ENCODE measurements at places on chromosomes 3 and 15.

DNA sequence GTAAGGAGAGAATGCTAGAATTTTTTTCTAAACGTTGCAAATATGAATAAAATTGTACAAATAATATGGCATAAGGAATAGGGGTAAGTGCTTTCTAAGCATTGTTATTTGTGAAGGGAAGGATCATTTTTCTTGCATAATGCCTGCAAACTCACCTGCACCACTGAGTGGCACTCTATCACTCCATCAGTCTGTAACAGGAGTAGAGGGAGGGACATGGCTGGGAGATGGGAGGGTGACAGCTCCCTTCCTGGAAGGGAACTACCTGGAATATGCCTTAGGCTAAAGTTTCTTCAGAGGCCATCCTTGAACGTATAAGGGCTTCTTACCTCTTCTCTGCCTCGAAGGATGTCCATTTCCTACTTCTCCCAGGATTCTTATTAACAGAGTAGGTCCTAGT is 3.0 kb downstream of the NAALADL2 start:
- peak; percentile 76 for DNase-seq

DNA sequence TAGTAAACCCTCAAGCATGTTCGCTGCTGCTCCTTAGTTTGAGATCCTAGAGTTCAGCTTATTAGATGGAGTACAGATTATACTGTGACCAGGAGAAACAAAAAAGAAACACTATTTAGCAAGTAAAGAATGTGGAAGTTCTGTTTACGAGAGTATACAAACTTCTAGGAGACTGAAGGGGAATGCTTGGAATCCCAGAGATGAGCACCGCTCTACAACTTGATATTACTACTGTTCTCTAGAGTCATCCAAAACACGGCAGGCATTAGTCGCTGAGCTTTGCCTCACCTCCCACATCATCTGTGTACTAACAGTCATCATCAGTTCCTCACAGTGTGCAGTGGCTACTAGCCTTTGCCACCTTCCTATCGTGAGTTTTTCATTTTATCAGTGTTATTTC is 121.4 kb upstream of the CHRM5 start:
- DNase-seq: no peak

- DNase-seq: no peak
Observed at GRCh38 chr15:74368121-74368520, 675 bp upstream of the CYP11A1 start.

- no peak for DNase-seq
Observed at GRCh38 chr15:22942877-22943276, 37.3 kb downstream of the CYFIP1 start.

DNA sequence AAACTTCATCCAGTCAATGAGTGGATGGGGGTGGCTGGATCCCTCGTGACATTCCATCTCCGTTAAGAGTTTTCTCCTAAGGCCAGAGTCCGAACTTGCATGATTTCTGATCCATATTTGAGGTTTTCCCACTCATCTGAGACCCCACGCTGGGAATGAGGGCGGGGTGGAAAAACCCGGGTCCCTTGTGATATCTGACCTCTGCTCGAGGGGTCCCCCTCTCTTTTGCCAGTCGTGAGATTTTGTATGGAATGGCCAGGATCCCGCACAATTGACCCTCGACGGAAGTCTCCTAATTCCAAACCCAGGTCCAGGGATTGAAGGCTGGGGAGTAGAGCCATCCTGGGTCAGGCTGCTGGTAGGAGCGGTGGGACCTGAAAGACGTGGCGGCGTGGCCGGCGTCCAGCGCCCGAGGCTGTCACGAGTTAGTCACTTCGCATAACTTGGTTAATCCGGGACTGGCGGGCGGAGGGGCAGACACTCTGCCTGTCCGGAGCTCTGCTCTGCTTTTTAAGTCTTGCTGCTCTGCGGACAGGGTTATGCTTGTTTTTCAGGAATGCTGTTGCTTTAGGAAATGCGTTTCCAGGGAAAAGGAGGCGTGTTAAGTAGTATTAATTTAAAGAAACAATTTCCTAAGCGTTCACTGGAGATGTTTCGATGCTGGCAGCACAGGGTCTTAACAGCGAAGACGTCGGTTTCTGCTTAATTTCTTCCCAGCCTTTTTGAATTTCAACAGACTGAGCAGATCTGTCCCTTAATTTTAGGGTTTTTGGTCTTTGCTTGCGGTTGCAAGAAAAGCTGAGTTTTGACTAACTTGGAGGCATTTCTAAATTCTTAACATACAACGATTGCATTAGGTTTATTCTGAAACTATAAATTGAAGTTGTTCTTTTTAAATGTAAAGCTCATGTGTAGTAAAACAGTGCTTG is 69.7 kb upstream of the LRRFIP2 start:
- no peak for DNase-seq

- no peak for DNase-seq
Observed at GRCh38 chr3:134677196-134677986, 26.6 kb upstream of the KY start.

- DNase-seq: no peak
Observed at GRCh38 chr3:51681453-51681852, 10.4 kb downstream of the TEX264 start.

GRCh38 chr15:36682101-36682500 is 102.7 kb downstream of the CDIN1 start:
- no peak for DNase-seq

DNA sequence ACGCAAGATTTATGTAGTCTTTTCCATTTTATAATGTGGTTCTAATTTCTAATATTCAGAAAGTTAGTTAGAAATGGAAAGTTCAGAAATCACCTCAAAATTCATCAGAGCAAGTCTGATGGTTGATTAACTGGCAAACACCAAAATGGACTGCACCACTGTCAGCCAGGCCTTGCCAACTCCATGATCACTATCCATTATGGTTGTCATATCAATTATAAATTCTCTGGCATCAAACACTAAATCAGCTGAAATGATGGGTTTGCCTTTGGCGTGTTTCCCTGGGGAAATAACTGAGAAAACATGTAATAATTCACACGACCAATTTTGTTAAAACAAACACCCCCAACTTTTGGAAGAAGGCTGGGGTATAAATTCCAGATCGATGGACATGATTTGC is 219.4 kb downstream of the CDIN1 start:
- no peak for DNase-seq

- no peak for DNase-seq
Observed at GRCh38 chr15:92751528-92751927, 96.0 kb upstream of the FAM174B start.

GRCh38 chr3:31465999-31466398 is 66.7 kb upstream of the STT3B start:
- no peak for DNase-seq

- DNase-seq: no peak
Observed at GRCh38 chr15:95409626-95410310, 920.7 kb upstream of the NR2F2 start.

GRCh38 chr3:100041328-100041749 is 73.0 kb downstream of the FILIP1L start:
- DNase-seq: no peak

GRCh38 chr3:112042842-112043280 is 8.3 kb downstream of the TMPRSS7 start:
- DNase-seq: no peak

DNA sequence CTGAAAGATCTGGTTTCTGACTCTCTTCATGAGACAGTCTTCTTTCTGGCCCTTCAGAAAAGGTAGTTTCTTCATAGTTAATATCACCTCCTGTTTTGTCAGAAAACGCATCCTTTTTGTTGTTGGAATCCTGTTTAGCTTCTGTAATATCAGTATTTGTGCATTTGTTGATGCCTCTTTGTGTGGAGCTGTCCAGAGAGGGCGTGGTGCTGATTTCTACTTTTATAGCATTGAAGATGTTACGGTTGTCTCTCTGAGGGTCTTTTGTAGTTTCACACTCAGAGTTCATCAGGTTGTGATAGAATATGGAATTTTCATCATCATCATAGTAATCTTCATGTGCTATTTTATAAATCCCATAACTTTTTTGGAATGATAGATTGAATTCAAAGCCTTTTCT is 8.9 kb downstream of the GPR149 start:
- DNase-seq: no peak

GRCh38 chr3:102531686-102532085 is 96.9 kb downstream of the ZPLD1 start:
- no peak for DNase-seq

- DNase-seq: peak; percentile 78
Observed at GRCh38 chr3:16073203-16073602, 101.3 kb upstream of the GALNT15 start.

DNA sequence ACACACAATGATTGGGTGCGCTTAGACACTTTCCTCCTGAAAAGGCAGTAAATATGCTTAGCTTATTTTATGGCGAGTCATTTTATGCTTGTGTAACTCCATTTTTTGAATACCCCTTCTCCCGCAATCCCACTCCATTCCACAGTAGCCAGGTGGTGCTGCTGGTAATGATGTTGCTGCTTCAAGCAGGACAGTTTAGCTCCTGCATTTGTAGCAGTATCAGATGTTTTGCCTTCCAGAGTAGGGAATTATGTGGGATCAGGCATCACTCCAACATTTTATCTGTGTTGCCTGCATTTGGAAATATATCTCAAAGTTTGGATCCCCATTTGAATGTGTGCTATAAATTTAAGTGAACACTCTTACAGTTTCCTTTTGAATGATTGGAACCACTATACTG is 302.1 kb upstream of the SGO1 start:
- DNase-seq: no peak

DNA sequence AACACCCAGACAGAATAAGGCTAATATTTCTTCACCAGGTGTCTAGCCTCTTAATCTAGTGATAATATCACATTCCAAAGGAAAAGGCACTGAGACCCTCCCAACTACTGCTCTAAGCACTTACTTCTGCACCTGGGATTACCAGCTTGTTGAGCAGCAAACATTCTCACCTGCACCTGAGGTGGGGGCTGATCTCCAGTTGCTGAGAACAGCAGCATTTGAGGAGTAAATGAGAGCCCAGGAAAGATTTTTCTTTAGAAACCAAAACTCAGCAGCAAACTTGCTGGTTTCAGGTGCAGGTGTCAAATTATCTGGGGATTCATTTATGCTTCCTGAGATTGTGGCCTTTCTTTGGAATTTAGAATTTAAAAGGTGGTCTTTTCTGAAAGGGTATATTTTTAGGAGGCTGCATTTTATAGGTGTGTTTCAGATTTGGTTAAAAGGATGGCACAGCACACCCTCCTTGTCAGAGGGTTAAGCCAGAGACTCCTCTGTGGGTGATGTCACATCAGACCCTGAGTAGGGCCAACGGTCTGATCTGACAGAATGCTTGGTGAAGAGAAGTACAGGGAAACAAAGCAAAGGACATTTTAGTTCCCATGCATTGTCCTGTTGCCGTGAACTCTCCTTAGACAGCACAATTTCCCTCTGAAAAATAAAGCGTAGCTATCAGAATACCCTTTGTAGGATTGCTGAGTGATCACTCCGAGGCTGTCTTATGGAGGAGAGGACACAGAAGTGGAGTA is 411.0 kb upstream of the ATP11B start:
- DNase-seq: no peak

DNA sequence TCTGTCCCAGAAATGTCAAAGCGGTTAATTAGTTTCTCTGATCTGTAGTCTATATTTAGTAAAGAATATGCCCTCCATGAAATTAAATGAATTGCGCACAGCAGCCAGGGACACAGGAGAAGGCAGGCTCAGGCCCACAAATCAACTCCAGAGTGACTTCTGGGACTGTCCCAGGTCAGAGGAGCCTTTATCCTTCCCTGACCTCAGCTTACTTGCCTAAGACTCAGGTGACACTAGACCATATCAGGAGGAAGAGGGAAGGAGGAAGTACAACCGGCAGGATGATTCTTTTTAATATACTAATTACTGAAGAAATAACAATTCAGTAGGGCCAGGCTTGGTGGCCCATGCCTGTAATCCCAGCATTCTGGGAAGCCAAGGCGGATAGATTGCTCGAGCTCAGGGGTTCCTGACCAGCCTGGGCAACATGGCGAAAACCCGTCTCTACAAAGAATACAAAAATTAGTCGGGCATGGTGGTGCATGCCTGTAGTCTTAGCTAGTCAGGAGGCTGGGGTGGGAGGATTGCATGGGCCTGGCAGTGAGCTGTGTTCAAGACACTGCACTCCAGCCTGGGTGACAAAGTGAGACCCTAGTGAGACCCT is 1.8 kb upstream of the GPR15 start:
- no peak for DNase-seq

GRCh38 chr15:74130849-74131627 is 652 bp downstream of the ISLR2 start:
- DNase-seq: no peak

- no peak for DNase-seq
Observed at GRCh38 chr15:61656391-61656790, 403.9 kb downstream of the VPS13C start.

- peak; percentile 80 for DNase-seq
Observed at GRCh38 chr3:43960448-43960840, 269.7 kb downstream of the ABHD5 start.
